NCI-H524 treated with DMSO at 0.1 percent for 48 hours (cell line): ENCODE measurements at places on chromosomes 7 and 10.

GRCh38 chr7:137993395-137993743 is 8.5 kb downstream of the CREB3L2 start:
- no peak for DNase-seq

DNA sequence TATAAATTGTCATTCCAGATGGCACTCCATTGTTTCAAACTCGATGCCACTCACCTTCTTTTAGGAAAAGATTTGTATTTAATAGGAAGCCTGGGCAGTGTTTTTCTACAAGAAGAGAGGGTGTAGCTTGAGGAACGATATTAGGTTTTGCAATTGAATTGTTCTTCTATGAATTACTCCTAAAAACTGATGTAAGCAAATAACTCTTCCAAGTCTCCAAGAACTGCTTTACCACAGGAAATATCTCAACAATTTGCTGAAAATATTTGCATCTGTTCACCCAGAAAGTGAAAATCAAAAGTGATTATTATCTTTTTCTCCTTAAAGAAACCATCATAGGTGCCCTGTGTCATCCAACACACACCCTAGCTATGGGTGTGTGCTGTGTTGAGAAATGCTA is 261.3 kb upstream of the MEOX2 start:
- DNase-seq = no peak

GRCh38 chr10:43228783-43229207 is 38.1 kb downstream of the RASGEF1A start:
- DNase-seq = no peak

DNA sequence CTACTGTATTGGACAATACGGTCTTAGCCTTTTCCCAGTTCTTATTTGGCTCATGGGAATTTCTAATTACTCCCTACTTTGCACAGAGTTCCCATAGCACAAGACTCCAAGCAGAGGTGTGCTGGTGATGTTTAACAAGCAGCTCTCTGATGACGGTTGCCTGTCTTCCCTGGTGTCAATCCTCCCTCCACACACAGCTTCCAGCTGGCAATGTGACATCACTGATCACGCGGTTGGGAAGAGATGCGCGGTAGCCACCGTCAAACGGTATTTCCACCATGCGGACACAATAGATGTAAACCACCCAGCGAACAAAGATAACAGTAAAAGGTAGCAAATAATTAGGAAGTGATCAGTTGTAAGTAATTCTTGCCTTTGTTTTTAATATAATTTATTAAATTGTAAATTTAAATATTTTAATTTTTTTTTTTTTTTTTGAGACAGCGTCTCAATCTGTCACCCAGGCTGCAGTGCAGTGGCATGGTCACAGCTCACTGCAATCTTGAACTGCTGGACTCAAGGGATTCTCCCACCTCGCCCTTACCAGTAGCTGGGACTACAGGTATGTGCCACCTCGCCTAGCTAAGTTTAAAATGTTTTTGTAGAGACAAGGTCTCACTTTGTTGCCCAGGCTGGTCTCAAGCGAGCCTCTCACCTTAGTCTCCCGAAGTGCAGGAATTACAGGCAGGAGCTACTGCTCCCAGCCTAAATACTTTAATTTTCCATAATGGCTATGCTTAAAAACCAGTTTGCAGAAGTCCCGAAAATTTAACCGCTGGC is 36.3 kb upstream of the IL15RA start:
- DNase-seq = no peak

GRCh38 chr10:1776127-1776662 is 38.9 kb upstream of the ADARB2 start:
- DNase-seq = no peak
